ENCODE measurements at places on chromosomes 12 and 14.

- peak; percentile 95 for DNase-seq
These were observed at the start of gene G2E3 for GRCh38 chr14:30558675-30559555. TSS of gene G2E3 (plus strand) at chr14:30559158. CDS start at chr14:30581080, 21,922 bp downstream.

- no peak for DNase-seq
These were observed 17.5 kb downstream of the AMN start for GRCh38 chr14:102939820-102940561.

- no peak for DNase-seq
These were observed 29.2 kb upstream of the PLEKHG6 start for GRCh38 chr12:6281081-6281809.

DNA sequence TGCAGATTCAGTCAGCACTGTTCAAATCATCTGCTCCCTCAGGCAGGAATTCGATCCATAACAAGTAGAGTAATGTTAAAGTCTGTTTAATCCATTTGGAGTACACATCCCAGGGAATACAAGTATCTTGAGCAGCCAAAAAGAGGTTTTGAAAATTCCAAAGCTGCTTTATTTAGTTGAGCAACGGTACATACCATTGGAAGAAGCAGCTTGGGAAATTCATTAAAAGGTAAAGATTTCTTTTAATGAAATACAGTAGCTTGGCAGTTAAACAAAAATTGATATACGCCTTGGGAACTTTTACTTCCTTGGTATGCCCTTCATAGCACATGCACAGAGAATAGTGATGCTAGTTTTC, 153.8 kb downstream of the LRIG3 start:
- no peak for DNase-seq

DNA sequence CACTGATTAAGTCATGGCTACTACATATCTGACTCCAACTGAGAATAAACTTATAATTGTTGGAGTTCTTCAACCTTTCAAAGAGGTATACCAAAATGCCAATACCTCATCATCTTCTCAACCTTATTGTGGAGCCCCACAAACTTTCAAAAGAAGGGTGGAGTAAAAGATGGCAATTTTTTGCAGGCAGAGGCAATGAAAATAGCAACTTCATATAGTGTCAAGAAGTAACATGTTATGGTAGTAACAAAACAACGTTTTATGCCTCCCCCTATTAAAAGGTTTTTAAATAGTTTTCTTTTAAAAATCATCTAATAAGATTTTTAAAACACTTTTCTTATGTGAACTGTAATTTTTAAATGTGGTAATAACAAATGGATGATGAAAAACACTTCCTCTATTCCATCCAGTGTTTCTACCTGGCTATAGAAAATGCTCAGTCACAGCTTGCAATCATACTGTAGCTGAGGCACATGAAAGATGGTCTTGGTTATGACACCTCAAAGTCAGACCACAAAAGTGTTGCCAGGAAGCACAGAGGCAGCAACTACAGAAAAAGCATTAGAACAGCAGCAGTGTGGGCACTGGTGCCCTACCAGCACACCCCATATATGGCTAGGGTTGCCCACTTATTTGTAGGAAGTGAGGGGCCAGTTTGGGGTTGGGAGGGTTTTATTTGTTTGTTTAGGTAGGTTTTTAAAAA, 7.0 kb downstream of the PPP1R12A start:
- peak; percentile 21 for DNase-seq

DNA sequence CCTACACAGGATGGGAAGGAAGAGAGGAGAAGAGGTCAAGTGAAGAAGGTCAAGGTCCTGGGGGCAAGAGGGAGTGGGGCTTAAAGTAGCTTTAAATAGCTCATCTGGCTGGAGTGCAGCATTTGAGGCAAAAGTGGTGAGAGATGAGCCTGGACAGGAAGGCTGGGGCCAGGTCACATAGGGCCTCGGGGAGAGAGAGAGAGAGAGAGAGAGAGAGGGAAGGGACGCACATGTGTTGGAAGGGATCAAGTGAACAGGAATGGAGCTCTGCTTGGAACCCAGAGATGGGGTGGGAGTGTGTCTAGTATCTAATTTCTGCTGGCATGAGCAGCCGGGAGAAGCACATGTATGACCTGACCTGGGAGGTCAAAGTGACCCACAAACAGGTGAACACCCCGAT, 407.5 kb downstream of the MED13L start:
- no peak for DNase-seq

DNA sequence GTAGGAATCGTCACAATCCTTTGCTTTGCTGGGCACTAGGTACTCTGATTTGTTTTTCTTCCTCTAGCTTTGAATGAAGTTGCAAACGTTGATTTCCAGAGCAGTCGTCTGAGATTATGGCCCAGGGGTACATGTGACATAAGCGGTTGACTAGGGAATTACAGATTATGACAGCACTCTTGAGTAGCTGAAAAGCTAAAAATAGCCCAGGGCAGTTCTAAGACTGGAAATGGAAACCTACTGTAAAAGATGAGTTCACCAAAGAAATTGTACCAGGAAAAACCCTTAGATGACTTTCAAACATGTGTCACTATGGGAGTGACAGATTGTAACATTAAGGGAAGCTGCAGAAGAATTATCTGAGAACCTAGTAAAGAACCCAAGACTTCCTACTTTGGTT, 108.5 kb downstream of the ANO6 start:
- no peak for DNase-seq

DNA sequence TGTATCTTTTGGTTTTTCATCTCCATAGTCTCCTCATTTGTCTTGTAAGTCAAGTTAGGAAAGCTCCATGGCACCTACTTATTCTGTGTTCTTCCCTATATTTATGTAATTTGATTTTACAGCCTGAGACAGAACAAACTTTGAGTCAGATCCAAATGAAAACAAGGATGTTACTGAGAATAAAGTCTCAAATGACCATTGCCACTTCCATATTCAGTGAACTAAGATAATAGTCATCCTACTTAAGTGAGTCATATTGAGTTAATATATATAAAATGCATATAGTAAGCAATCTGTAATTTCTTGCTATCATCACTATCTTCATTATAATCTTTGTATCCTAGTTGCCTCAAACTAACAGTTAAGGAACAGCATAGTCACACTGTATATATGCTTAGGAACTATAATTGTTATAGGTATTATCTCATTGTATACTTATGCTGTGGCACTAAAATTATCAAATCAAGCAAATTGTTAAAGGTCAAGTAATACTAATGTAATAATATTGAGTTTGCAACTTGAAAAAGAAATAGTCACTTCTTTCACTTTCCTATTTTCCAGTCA, 30.8 kb downstream of the TMTC3 start:
- DNase-seq: no peak

All from femur (tissue), 1 donor.